Activated naive CD8-positive, alpha-beta T cell treated with anti-CD3 and anti-CD28 coated beads for 36 hours (primary cell): ENCODE measurements at places on chromosomes 6 and 20.

DNA sequence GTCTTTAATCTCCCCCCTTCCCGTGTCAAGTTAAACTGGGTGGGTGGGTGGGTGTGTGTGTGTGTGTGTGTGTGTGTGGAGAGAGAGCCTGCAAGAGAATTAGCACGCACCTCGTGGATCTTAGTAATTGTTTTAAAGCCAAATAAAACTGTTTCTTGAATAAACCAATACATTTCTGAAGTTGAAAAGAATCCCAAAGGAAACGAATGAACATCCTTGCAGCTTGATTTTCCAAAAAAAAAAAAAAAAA is 381 bp upstream of the BICRAL start:
- DNase-seq = no peak

DNA sequence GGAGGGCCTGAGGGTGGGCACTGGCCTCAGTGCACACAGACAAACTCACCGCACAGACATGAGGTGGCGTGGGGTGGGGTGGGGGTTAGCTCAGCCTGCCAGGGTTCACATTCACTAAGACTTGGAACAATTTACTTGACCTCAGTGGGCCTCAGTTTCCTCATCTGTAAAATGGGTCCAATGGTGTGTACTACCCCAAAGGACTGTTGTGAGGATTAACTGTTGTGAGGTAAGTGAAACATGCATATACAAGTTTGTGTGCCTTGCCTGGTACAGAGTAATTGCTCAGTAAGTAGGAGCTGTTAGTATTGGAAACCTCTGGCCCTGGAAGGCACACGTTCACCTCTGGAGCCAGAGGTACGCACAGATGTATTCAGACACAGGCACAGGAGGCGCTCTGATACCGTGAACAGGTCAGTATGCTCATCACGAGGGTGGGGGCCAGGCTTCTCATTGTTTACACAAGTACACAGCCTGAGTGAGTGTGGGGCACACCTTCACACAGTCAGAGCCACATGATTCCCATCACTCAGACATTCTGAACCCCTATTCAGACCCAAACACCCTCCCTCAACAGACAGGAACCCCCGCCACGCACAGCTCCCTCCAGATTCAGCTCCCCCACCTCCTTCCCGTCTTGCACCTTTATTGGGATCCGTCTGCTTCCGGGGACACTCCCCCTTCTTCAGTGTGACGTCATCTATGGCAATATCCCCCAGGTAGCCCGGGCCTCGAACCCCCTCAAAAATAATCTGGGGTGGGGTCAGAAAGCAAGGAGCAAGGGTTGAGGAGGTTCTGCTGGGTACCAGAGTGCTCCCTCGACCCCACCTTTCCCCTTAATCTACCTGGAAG is 59.9 kb downstream of the MDGA1 start:
- no peak for DNase-seq

DNA sequence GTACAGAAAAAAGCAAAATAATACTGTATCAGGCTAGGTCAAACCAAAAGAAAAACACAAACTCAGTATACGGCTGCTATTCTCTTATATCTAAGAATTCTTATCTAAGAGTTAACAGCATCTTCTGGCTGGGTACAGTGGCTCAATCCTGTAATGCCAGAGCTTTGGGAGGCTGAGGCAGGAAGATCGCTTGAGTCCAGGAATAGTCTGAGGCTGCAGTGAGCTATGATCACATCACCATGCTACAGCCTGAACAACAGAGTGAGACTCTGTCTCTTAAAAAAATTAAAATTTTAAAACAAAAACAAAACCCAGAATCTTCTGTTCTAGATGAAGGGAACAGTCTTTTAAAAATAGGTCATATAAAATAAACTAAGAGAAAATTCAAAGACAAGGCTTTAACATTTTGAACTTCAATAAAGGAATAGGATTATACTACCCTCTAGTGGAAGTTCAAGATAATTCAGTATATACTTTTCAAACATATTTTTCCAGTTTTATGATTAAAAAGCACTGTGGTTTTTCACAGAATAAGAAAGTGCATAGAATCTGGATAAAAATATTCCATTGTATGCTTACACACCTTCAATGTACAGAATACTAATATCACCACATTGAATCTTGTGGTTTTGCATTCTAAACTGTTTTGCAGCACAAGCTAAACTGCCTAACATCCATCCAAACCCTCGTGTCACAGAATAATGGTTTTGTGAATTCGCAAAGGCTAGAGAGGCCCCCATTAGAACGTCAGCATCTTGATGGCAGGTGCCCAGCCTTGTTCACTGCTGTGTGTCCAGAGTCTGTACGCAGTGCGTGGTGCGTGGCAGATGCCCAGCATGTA is 39.3 kb downstream of the DTNBP1 start:
- DNase-seq = no peak

GRCh38 chr20:49420292-49420691 is 62.2 kb downstream of the KCNB1 start:
- DNase-seq = no peak

- DNase-seq = no peak
Observed at GRCh38 chr6:3211681-3212080, 15.8 kb downstream of the TUBB2B start.

GRCh38 chr20:10306440-10307358 is 88.1 kb downstream of the SNAP25 start:
- no peak for DNase-seq

GRCh38 chr6:39342692-39343395 is 20.3 kb upstream of the KCNK16 start:
- no peak for DNase-seq

DNA sequence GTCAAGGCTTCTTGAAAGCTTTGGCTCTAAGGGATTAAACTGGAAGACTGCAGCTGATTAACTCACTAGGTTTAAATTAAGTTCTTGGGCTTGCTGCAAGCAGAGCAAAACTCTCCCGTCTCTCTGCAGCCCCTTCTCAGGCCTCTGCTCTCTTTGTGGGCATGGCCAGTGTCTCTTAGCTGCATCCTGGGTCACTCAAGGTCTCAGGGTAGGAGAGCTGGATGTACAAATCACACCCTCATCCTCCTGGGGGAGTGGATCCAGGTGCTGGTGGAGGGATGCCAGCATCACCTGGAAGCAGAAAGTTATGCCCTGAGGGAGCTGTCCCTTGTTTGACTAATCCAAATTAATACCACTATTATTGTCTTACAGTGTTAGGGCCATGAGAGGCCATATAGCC is 35.8 kb downstream of the GCM1 start:
- DNase-seq = no peak

- no peak for DNase-seq
Observed at GRCh38 chr6:125197795-125198269, 44.3 kb downstream of the TPD52L1 start.

GRCh38 chr6:17448165-17448564 is 54.8 kb downstream of the CAP2 start:
- no peak for DNase-seq
